Fibroblast of skin of left biceps (primary cell): ENCODE measurements at places on chromosomes 11 and 22.
A peak's percentile ranks its signal among the peaks of the same experiment; 100 is the strongest.

GRCh38 chr11:111986589-111986988, 38.6 kb upstream of the DLAT start:
- DNase-seq: no peak

DNA sequence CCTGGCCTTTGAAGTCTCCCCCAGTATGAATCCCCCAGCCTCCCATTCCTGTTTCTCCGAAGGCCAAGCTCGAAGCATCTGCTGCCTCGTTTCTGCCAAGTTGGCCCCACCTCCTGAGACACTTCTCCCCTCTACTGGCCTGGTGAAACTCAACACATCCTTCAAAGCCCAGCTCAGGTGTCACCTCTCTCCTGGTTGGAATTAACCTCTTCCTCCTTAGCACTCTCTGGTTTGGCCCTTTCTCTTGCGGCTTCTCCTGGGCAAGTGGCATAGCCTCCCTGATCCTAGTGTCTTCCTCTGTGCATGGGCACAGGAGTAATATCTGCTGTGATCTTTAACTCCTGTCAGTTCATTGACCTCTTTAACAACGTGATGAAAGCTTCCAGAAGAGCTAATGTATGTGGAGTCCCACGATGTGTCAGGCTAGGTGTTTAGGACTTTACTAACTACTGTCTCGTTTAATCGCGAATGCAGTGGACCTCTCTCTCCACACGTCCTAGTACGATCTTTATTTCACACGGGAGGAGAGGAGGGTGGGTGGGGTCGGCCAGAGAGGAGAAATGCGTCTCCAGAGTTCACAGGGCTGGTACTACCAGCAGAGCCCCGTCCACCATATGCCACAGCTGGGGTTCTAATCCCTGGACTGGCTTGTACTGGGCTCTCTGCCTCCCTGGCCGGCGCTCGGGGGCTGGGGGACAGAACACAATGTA, 826 bp upstream of the PTPRJ start:
- no peak for DNase-seq

DNA sequence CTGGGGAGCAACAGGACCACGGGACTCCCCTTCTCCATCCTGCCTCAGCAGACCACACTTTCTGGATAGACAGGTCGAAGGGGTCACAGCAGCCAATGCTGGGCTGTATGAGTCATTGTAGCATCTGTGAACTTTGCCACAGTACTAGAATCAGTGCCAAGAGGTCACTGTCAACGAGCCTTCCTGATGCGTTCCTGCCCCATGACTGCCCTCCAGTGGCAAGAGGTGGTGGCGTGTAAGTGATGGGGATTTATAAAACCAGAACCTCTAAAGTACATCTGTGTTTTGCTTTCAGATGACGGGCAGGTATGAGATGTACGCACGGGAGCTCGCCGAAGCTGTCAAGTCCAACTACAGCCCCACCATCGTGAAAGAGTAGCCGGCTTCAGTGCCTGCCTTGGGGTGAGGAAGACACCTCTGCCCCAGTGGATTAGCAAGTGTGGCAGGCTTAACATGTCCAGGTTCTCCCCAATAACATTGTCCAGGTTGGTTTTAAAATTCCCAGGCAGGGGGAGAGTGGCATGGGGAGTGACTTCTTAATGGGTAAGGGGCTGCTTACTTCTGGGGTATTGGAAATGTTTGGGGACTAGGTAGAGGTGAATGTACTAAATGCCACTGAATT, 29.4 kb downstream of the GUCD1 start:
- DNase-seq: no peak

- no peak for DNase-seq
Measured at GRCh38 chr11:44017443-44018126, 30.2 kb upstream of the ACCSL start.

GRCh38 chr22:30397656-30398635, 1.1 kb downstream of the SEC14L2 start:
- DNase-seq: no peak

DNA sequence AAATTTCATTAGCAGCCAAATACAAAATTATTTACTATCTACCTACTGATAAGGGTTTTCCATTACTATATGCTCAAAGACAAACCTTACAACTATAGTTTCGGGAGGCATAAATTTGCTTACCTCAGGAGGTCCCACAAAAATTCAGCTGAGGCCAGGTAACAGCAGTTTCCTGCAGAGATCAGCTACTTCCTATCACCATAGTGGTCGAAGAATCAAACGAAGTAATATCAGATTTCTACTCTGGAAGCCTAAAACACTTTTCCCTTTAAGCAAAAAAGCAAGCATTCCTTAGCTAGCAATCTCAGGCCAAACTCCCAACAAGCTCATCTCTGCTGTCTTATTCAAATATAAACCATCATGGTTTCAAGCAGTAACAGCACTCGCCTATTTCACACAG, 3.1 kb downstream of the NAP1L4 start:
- DNase-seq: no peak

DNA sequence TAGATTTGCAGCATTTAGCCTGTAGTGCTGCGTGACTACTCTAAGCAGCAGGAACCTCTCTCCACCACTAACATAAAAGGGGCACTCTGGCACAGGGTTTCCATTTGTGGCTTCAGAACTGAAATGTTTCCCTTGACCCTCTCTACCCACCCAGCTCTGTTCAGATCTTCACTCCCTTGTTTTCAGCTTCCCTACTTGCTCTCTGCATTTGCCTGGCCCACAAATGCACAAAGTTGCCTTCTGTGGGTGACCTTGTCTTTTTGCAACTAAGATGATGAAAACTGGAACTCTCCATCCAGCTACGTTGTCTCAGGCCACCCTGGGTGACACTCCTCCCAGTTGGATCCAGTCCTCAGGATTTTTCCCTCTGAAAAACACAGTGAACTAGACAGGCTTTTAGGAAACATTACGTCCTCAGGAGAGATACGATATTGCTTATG, 19.8 kb upstream of the PSMA1 start:
- DNase-seq: no peak

GRCh38 chr11:6318204-6318603, 2.1 kb downstream of the CAVIN3 start:
- DNase-seq: no peak

GRCh38 chr22:31881200-31881599, 63.1 kb upstream of the YWHAH start:
- DNase-seq: no peak

DNA sequence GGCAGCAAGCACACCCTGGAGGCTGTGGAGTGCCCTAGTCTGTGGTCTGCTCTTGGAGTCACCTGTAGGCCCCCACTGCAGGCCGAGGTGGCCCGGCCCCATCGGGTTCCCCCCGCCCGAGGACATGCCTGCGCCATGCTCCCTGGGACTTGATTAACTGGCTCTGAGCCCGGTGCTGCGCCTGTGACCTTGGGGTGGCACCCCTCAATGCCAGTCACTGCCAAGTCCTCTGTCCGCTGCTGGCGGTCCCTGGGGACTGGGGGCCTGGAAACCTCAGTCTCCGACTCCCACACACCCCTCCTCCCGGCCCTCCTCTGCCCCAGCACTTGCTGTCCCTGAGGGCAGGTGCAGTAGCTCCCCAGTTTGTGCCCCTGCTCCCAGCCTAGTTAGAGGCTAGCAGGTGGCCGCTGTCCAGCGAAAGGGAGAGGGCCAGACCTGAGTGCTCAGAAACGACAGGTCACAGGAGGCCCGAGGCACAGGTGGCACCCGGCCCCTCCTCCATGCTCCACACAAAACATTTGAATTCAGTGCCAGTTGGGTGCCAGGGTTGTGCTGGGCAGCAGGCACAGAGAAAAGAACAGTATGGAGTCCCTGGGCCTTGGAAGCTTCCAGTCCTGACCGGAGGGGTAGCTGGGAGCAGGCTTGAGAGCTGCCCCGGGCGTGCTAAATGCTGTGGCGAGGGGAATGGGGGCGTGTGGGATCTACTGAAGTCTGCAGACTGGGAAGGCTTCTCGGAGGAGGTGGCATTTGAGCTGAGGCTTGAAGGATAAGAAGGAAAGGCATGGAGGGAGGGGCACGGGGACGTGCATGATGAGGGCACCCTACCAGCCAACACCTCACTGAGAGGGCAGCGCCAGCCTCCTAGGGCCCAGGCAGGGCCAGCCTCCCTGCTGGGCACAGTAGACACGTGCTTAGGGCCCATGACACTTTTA, 16.4 kb upstream of the FLRT1 start:
- DNase-seq: no peak

- no peak for DNase-seq
Measured at GRCh38 chr11:35029979-35030682, 108.8 kb upstream of the CD44 start.

GRCh38 chr11:80350541-80350940, 909.7 kb upstream of the TENM4 start:
- no peak for DNase-seq

GRCh38 chr11:44912270-44912987, 38.3 kb downstream of the TP53I11 start:
- DNase-seq: no peak

GRCh38 chr11:65491614-65492386, 7.0 kb upstream of the MALAT1 start:
- peak; percentile 86 for DNase-seq

DNA sequence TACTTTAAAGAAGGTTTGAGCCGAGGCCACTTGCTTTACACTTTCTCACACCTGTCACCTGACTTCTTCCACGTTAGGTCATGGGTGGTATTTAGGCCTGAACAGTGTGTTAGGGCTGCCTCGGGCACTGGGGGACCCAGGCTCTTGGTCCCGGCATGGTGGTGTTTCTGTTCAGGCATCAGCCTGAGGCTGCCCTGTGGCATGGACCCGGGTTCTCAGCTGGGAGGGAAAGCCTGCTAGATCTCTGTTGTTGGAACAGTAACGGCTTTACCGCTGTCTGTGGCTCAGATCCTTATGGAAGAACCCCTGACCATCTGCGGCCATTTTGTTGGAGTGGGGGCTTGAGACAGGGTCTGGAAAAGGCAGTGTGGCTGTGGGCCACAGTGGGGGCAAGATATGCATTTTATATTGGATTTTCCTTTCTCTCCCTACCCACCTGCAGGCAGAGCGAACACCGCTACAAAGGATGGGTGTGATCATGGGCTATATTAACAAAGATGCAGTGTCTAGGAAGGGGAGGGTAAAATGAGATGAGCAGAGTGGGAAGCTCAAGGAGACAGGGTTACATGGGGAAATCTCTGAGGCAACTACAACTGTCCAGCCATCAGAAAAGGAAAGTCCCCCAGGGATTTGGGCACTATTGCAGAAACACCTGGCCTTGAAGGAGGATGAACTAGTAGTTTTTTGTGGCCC, 1.6 kb upstream of the KCNJ11 start:
- no peak for DNase-seq

- no peak for DNase-seq
Measured at GRCh38 chr11:94638301-94638901, 71.2 kb downstream of the PIWIL4 start.

GRCh38 chr11:99505316-99505715, 484.6 kb downstream of the CNTN5 start:
- peak; percentile 77 for DNase-seq

GRCh38 chr11:69186316-69187260, 30.9 kb downstream of the SMIM38 start:
- DNase-seq: no peak

GRCh38 chr11:70378506-70379134, 19.7 kb upstream of the CTTN start:
- DNase-seq: no peak

DNA sequence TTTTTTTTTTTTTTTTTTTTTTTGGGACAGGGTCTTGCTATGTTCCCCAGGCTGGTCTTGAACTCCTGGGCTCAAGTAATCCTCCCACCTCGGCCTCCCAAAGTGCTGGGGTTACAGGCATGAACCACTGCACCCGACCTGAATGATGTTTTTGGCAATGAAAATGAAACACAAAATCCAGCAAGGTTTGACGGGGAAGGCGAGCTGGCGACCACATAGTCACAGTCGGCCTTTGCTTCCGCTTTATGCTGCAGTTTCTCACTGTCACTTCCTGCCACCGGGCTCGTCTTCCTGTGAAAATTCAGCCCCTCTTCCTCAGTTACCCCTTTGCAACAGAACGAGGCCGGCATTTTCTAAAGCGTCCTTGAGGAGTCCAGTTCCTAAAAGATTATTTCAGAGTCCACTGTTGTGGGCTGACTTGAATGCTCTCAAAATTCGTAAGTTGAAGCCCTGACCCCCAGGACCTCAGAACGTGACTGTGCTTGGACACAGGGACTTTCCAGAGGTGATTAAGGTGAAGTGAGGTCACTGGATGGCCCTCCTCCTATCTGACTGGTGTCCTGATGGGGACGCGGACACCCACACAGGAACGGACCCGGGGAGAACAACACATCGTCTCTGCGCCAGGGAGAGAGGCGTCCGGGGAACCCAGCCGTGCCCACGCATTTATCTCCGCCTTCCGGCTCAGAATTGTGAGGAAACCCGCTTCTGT, 2.9 kb upstream of the BID start:
- DNase-seq: no peak

GRCh38 chr11:64762277-64762673, 2.5 kb upstream of the PYGM start:
- DNase-seq: no peak

GRCh38 chr11:7964261-7964660, 986 bp downstream of the NLRP10 start:
- DNase-seq: no peak

DNA sequence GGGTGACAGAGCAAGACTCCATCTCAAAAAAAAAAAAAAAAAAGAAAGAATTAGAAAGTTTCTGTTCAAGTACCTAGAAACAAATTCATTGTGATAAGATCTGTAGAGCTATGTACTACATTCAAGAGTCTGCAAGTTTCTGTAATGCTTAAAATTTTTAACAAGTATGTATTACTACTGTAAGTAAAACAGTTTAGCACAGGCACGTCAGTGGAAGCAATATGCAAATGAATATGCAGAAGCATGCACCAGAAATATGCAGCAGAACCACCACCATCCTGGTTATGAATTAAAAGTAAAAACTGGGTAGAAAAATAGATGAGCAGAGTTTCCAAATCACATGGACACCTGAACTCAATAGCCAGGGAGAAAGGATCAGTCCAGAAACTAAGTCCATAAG, 19.3 kb downstream of the SBF2 start:
- no peak for DNase-seq

DNA sequence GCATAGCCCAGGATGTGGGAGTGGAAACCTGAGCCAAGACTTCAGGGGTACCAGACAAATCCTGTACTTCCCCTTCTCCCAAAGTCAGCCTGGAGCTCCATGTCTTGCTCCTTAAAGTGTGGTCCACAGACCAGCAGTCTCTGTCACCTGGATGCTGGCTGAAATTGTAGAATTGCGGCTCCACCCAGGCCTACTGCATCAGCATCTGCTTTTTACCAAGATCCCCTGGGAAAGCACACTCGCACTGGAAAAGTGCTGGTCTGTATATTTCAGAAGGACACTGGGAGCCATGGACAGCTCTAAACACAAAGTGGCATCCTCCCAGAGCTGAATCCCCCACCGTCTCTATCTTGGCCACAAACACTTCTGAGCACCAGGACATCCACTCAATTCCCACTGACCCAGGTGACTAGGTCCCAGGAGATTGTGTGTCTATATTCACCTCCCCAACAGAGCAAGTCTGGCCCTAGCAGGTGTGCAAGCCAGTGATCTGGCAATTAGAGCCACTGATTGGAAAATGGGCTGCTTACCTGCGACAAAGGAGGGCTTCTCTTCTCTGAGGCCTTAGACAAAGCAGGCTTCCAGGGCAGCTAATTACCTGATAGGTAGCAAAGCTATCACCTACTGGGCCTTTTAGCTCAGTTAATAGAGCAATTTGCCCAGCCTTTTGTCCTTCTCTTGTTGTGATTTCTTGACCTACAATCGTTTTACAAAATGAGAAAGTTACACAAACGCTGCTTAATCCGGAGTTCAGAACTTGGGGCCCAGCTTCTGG, 443.3 kb downstream of the MN1 start:
- DNase-seq: no peak

- DNase-seq: no peak
Measured at GRCh38 chr22:44741929-44742328, 10.4 kb upstream of the ARHGAP8 start.

- no peak for DNase-seq
Measured at GRCh38 chr22:17117890-17118289, 3.3 kb downstream of the TMEM121B start.

GRCh38 chr11:70522593-70523311, 124.4 kb downstream of the CTTN start:
- DNase-seq: no peak
